Mesenteric fat pad (tissue), 1 donor: ENCODE measurements at places on chromosomes 2 and 18. TPM values are rescaled to one million over a fixed set of nuclear protein-coding genes. Genes with fewer than 3 reads are reported as not detected.
A peak's percentile ranks its signal among the peaks of the same experiment; 100 is the strongest.

DNA sequence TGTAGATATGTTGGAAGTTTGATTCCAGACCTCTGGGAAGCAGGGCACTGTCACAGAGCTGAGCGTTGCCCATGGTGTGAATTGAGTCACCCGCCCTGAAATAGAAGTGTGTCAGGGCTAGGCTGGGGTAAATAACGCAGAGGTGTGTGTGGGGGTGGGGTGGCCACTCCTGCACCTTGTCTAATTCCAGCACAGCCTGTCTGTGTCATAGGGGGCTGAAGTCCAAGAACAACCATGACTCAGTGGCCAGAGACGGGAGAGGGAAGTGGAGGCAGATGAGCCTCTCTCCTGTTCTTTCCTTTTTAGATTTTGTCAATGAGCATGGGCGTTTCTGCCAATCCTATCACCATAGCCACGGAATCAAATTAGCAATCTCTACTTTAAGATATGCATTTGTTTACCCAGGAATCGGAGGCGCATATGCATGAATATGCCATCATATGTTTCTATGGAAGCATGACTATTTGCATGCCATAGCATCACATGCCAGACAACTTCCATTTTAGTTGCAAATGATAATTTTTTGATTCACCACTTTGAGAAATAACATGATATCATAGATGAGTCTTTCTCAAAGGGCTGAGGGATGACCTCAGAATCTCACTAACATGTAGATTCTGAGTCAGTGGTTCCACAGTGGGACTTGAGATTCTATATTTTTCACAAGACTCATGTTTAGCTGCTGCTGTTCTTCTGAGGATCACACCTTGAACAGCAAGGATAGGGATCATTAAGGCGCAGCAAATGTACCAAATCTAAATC lies 852.9 kb downstream of the DCDC2C start:
- no peak for DNase-seq

DNA sequence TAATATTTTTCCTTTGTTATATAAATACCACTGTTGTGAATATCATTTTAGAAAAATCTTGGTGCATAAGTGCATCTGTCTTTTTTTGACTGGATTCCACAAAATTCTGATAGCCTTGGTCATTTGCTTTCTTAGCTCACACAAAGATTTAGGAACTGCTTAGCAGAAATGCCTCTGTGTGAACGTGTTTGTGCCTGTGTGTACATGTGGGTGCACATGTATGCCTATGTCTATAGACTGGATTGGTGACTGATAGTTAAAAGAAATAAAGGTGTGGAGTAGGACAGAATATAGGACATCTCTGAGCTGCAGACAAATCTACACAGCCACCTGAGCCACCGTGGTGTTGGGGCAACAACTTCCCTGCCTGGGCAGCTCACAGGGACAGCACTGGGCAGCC lies 93.8 kb downstream of the TSN start:
- DNase-seq: no peak

DNA sequence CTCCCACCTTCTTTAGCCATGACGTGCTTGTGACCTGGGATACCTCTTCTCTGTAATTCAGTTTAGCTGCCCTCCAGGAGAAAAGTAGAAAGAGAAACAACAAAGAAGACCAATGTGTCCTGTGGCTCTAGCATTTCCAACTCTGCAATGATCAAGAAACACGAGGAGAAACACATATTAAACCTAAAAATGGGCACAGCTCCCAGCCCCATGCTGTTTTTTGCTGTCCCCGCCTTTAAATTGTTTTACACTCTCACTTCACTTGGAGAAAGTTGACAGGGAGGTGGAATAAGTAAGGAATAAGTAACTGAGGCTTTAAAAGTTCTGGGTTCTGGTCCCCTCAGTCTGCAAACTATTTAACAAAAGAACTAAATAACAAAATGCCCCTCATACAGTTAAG lies 390.6 kb downstream of the TNS1 start:
- DNase-seq: no peak

Gene POTEJ
- not detected for total RNA-seq

DNA sequence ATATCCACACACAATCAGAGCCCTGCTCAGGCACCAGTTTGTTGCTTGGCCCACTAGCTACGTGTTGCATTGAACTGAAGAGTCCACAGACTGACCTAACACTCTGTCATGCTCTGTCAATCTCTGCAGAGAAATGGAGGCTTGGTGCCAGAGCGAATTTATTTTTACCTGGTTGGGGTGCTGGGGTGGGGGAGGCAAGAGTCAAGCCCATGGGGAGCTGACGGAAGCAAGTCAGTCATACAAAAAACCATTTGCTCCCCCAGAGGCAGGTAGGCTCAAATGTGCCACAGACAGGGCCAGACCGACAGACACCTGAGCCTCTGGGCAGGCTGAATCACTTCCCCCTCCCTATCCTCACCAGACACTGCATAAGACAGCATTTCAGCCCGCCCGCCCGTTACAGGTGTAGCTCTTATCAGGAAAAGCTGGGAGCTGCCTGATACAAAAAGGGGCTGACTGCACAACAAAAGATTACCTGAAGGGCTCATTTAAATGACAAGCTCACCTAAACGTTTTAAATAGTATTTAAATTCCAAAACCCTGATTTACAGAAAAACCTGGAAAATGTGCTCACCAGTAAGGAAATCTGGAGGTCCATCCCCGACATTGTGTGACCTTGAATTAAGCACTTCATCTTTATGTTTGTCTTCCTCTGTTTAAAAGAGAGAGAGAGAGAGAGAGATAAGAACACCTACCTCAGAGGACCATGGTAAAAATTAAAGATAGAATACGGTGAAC lies 2.1 kb upstream of the PCBP1 start:
- peak; percentile 88 for DNase-seq

Gene SULT1C4
- total RNA-seq: 2.1 TPM

DNA sequence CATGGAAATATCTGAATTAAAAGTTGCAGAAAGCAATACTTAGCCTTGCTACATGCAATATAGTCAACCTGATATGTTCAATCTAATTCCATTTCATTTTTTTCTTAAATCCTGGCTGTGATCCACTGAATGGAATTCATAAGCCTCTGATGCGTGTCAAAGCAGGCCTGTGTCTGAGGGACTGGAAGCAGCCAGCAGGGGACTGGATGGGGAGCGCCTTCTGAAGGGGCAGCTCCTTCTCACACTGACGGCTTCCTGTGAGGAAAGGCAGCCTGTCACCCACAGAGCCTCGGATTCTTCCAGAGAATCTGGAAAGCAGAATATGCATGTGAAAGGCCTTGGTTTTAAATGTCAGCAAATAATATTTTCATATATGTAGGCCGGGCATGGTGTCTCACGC lies 73.5 kb downstream of the KCNF1 start:
- DNase-seq: peak; percentile 8

Gene SCYGR4
- total RNA-seq: not detected

DNA sequence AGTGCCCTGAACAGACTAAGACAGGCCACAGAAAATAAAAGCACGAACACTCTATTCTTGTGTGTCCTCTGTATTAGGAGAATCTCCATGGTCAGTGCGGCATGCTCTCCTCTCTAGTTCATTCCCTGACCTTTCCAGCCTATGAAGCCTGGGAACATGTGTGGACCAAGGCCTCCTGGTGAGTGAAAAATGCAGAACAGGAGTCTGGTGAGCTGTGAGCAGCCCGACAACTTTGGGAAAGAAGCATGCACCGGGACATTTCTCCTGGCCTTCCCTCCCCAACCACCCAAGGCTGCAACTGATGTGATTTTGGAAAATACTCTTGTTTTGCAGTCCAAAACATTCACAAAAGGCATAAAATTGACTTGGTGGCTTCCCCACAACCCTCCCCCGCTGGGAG lies 878.3 kb upstream of the ID2 start:
- DNase-seq: no peak

DNA sequence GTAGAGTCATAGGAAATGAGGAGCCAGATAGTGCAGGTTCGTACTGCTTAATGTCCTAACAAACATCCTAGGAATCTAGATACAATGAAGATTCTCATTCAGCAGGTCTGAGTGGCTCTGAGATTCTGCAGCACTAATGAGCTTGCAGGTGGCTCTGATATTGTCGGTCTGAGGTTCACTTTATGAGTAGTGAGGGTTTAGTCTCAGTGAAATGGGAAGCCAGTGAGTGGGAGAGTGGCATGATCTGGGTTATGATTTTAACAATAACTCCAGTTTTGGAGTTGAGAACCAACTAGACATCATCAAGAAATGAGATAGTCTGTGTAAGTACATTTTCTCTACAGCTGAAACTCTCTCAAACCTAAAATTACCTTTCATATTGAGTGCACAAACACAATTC lies 166.8 kb upstream of the SP5 start:
- no peak for DNase-seq
